ENCODE measurements at places on chromosomes 11 and 22.

DNA sequence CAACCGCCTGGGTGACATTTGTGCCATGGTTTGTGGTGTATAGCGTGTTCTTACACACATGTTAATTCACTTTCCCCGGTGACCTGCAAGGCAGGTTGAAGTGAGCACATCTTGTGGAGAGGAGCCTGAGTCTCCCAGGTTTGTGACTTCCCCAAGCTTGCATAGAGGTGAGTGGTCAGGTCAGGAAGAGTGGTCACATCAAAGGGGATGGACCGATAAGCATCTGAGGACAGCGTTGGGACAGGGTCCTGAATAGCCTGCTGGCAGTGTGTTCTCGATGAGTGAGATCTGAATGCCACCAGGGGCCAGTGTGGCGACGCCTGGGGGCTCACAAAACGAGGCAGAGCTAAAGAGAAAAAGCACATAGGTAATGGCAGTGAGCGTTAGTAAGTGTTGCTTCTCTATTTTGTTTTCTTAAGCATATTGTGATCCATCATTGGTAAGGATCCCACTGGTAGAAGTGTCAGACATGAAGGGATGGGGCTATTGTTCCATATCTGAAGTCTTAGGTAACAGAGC, 154.6 kb downstream of the GRIK4 start:
- DNase-seq = no peak

- DNase-seq = no peak
Observed at GRCh38 chr11:107683807-107684206, 28.0 kb downstream of the SLN start.

GRCh38 chr22:38689651-38690050, 7.9 kb downstream of the TOMM22 start:
- no peak for DNase-seq

- peak; percentile 74 for DNase-seq
Observed at GRCh38 chr11:46298699-46299433, 21.4 kb downstream of the CREB3L1 start.
